Memory B cell (primary cell): ENCODE measurements at places on chromosomes 5 and 9.
A peak's percentile ranks its signal among the peaks of the same experiment; 100 is the strongest.

DNA sequence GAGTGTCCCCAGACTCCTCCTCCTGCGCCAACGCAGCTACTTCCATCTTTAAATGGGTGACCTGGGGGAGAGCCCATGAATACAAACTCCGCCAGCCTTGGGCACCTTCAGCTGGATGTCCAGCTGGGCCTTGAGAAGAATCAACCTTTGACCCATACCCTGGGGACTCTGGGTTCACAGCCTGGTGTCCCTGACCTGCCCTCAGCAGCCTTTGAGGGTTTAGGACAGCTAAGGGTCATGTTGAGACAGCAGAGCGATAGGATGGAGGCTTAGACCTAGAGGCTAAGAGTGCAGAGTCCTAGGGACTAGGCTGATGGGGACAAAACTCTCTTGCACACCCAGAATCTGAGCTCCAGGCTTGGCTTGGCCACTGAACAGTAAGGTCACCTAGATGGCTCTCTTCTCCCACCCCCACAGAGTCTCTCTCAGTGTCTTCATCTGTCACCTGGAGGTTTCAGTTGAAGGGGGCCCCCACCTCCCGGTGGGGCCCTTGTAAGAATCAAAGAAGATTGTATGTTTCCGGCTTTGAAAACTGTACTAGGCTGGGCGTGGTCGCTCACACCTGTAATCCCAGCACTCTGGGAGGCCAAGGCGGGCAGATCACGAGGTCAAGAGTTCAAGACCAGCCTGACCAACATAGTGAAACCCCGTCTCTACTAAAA, 6.7 kb upstream of the AQP3 start:
- DNase-seq: no peak

DNA sequence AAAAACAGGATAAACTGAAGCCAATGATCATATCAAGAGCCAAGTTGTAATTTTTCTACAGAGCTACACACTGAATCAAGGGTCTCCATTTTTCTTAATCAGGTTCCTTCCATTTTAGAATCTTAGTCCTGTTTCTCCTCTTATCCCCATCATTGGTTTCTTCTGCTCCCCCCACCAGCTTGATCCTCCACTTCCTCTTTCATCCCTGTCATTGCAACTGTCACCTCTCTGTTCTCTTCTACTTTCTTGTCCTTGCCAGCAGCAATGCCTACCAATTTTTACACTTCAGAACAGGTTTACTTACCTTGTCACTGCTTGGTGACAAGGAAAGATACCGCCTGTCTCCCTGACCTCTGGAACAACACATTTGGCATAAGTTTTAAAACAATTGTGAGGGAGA, 97.3 kb downstream of the CFAP90 start:
- DNase-seq: no peak

DNA sequence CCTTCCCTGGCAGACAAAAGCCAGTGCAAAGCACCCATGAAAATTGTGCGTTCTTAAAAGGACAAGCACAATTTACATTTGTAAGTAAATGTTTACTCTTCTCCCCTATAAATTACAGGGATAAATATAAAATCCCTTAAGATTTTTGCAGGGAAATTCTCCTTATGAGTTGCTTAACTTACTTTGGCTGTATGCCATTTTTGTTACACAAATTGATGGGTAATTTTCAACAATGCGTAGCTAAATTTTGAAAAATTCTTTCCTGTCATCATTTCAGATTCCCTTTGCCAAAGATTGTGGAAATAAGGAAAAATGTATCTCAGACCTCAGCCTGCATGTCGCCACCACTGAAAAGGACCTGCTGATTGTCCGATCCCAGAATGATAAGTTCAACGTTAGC, 64.2 kb upstream of the ITGA2 start:
- DNase-seq: no peak

DNA sequence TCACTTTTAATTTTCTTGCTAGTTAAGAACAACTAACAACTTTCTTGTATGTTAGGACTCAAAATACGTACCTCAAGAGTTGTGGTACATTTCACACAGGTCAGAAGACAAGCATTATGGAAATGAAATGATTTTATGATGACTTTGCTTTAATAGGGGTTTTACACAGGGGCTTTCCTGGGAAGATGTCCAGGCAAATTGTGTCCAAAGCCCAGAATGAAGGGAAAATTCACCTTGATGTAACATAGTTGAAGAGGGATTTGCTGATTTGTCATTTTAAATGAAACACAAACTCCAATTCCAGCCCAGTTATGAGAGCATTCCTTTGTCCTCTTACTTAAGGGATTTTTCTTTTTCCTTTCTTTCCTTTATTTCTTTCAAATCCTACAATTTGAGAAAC, 89.2 kb downstream of the ARL15 start:
- no peak for DNase-seq

DNA sequence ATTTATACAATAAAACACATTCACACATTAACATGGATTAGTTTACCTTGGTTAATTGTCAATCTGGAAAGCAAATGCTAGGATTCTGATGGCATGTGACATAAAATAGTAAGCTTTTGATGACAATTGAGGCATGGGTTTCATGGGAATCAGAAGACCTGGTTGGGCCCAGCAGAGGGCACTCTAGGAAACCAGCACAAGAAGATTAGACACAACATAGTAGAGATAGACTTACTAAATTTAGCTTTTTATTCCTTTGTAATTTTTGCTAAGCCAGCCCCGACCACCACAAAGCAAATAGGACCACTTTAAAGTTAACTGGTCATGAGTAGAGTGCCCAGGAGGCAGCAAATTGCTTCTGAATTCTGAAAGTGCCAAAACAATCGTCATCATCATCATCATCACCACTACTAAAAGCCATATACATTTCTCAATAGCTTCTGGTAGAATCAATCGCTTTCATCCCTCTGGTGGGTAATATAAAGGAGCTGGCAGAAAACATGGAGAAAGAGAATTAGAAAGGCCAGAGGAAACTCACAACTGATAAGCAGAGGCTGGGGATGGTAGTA, 163.2 kb downstream of the ARRDC3 start:
- DNase-seq: no peak

DNA sequence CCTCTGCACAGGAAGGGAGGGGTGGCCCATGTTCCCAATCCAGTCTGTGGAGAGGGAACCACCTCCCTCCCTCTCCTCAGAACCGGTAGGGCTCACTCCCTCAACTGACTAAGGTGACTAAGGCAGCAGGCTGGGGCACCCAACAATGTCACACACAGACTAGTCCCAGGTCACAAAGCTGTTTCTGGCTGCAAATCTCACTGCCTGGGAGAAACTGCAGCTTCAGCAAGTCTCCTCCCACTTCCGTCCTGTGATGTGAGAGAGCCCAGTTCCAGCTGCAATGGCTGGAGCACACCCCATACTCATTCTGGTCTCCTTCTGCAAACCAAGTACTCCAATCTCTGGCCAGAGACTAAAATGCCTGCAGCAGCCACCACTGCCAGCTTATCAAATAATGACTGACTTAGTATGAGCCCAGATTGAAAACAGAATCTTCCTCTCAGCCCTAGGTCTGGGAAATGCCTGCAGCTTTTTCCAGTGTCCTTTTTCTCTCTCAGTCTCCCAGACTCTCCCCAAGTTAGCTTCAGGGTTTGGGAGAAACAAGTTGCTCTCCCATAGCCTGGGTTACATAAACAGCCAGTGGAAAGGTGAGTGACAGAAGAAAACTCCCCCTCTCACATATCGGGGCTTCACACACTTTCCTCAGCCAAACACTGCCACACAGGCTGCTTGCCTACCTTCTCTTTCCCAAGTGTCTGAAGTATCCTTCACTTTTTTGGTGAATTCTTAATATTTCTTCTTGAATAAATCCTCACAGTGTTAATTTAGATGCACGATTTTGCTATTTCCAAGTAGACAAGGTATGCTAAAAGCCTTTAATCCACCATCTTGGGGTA, 247.4 kb upstream of the RASA1 start:
- DNase-seq: no peak

- DNase-seq: no peak
Measured at GRCh38 chr5:109180668-109181067, 229.1 kb downstream of the PJA2 start.

GRCh38 chr5:41410307-41410706, 100.1 kb downstream of the PLCXD3 start:
- no peak for DNase-seq

- DNase-seq: no peak
Measured at GRCh38 chr5:32095261-32095671, 78.9 kb downstream of the GOLPH3 start.

DNA sequence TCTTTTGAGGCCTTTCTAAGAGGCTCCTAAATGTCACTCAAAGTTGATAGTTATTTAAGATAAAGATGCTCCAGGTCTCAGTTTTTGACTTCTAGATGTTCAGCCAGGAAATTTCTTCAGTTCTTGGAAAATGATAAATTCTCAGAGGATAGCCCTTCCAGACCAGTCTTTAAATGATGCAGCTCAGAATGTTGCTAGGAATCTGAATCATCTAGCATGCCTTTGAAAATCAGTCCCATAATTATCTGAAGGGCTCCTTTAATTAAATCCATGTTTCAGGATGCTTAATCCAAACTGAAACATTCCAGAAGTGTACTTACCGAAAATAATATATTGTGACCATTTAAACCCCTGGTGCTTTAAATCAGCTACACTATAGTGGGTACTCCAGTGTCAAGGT, 107.5 kb upstream of the FBN2 start:
- no peak for DNase-seq

DNA sequence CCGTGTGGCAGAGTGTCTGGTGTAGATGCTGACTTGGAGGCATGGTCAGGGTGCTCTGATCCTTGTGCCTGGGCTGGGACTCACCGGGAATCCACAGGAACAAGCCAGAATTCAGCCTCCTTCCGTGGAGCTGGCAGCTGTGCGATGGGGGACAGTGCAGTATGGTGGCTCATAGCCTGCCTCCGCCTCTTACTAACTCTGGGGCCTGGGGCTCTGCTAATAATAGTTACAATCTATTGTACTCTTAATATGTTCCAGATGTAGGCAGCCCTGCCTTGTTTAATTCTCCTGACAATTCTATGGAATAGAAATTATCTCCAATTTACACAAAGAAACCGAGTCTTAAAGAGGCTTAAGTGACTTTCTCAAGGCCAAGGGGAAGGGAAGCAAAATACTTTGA, 77.6 kb downstream of the PCDH1 start:
- no peak for DNase-seq

DNA sequence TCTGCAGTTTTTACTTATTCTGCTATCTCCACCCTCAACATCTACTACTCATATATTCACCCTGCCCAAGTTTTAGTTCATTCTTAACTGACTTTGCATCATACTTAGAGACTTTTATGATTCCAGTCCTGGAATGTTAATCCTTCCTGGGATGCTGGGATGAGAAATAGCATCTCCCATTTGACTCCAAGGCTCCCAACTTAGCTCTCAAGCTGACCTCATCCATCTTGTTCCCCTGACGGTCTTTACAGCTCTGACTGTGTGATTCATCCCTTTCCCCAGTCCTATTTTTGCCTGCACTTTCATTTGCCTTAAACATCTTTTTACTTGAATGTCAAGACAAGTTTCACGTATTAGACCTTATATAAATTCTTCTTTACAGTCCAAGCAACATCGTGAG, 297.8 kb downstream of the EPB41L4A start:
- no peak for DNase-seq

DNA sequence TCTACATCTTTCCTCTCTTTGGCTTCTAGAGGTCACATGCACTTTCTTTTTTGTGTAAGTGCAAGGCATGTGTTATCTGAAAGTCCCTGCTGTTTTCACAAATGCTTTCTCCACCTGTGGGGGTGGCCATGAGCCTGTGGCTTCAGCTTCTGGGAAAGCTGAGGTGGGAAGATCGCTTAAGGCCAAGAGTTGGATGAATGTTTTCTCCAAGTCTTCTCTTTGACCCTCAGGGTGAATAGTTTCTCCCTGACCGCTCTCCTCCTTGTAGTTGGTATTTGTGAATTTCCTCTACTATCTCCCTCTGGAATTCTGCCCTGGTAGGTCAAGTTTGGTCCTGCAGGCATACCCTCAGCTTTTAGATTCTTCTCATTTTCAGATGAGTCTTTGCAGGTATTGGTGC, 74.2 kb downstream of the UGCG start:
- no peak for DNase-seq

GRCh38 chr9:1208157-1208556, 158.0 kb downstream of the DMRT2 start:
- DNase-seq: no peak

DNA sequence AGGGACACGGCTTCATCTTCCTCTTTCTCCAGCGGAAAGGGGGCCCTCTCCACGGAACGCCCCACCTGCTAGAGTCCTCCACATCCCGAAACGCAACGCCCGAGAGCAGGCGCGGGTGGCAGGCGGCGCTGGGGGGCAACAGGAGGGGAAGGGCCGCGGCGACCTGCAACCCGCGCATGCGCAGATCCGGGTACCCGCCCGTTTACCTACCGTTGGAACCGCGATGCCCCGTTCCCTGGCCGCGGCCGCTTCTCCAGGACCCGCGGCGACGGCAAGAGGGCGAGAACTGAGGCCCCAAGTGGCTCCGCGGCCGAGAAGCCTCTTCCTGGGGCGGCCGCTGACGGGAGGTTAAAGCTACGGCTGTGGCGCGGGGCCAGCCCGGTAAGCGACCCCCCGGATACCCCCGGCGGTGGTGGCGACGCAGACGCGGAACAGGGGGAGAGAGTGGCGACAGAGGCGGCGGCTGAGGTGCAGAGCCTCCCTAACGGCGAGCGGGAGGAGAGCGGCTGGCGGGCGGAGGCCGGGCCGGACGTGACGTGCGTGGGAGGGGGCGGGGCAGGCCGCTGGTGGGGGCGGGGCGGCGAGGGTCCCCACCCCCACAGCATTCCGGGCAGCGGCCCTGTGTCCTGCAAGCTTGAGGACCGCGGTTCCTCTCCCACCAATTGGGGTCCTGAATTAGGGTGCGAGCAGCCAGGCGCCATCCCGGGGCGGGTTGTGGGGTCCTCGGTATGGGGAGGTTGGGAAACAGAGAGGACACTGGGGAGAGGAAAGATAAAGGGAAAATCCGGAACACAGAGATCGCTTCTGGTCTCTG, at the start of gene FAM13B:
Gene FAM13B (minus strand): TSS at position 508 of the 814 bp plus-strand sequence. CDS start 13,968 bp downstream, outside the sequence.
- peak; percentile 78 for DNase-seq

GRCh38 chr9:129737479-129738274, 15.2 kb downstream of the PTGES start:
- peak; percentile 92 for DNase-seq

DNA sequence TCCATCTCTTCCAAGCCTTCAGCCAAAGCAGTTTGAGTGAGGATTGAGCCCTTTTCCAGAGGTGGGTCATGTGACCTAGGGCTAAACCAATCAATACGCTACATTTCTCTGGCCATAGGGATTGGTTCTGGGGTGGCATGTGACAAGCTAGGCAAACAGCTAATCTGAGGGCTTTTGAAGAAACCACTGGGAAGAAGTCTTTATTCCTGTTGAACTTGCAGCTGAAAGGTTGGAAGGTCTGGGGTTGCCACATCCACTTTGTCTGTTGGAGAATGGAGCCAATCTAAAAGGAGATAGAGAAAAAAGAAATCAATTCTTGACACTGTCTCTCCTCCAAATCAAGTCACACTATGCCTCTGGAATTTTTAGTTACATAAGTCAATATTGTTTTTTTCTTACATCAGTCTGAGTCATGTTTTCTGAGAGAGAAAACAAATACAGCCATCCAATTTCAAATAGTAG, 637.8 kb upstream of the WWC1 start:
- no peak for DNase-seq

GRCh38 chr9:105860516-105860915, 166.2 kb downstream of the TMEM38B start:
- no peak for DNase-seq
